ENCODE measurements at places on chromosomes 12 and 14.

- DNase-seq, result no peak
These were observed 180.8 kb downstream of the CRADD start for GRCh38 chr12:93857991-93858447.

DNA sequence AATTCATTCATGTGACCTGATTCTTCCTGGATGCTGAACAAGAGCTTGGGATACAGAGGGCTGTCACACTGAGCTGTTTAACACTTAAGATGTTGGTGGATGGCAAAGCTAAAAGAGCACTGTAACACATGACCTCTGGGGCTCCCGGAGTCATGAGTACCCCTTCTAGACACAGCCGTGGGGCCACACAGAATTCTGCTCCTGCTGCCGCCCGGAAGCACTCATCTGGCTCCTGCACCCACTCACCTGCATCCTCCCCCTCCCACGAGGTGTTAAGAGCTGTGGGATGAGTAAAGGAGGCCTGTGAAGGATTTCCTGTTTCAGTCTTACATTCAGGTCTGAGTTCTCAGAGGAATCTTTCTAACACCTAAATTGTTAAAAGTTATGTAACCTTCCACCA, 78.0 kb upstream of the SSTR1 start:
- no peak for DNase-seq

GRCh38 chr12:20367583-20368113, 689 bp upstream of the PDE3A start:
- no peak for DNase-seq

DNA sequence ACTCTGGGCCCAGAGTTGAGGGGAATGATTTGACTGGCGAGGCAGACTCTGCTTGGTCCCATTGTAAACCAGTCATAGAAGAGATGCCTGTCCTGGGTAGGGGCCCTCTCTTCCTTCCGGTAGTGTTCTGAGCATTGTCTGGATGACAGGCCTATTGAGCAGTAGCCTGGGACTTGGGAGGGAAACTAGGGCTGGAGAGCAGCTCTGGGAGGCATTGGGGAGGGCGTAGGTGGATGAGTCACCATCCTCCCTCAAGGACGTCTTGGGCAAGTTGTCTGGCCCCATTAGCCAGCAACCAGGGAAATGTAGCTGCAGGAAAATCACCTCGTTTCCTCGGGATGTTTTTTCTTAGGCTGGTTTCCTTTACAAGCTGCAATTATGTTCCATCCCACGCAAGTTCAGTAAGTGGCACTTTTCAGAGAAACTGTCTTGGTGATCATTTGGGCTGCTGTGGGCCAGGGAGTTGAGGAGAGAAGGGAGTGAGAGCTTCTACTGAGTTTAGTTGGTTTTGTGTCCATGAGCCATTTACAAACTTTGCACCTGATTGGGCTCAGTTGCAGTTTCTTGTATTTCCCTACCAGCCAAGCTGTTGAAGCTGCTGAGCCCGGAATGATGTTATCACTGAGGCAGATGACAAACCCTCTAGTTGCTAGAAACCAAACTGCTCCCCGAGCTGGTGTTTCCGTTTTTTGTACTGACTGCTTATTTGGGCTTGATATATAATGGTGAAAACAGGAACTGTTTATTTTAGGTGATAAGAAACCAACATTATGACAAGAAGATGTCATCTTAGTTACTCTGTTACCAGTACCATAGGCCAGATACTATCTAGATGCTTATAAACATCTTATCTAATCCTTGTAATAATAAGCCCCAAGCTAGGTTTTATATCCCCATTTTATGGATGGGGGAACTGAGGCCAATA, 147.6 kb downstream of the CHST11 start:
- no peak for DNase-seq

DNA sequence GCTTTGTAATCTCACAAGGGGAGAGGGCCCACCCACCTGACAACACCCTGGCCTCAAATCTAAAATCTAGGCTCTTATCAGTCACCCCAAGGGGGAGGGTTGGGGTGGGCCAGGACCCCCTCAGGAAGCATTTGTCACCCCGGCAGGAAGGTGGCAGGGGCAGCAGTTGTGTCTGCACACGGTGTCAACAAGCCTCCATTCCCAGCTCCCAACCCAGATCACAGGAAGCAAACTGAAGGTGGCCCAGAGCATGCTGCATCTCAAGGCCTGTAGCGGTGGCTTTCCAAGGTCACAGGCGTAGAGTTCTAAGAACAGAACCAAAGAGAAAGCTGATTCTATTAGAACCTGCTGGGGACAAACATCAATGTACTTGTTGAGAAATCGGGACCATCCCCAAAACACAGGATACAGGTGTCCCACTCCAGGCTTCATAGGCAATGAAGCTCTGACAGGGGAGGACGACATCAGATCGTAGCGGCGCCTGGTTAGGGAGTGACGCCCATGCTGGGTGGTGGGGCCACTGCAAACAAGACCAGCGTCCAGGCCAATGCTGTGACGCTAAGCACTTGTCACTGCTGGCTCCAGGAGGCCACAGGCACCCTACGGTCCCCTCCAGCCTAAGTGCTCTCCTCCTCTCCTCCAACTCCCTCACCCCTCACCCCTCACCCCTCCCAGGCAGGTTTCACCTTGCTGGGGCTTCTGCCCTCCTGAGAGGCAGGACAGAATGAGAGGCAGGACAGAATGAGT, 52.9 kb downstream of the CCDC88C start:
- no peak for DNase-seq

GRCh38 chr14:105330491-105330895, 15.9 kb downstream of the PACS2 start:
- DNase-seq, result no peak

- DNase-seq, result peak; percentile 9
These were observed 1.5 kb downstream of the LGR5 start for GRCh38 chr12:71440763-71441748.

DNA sequence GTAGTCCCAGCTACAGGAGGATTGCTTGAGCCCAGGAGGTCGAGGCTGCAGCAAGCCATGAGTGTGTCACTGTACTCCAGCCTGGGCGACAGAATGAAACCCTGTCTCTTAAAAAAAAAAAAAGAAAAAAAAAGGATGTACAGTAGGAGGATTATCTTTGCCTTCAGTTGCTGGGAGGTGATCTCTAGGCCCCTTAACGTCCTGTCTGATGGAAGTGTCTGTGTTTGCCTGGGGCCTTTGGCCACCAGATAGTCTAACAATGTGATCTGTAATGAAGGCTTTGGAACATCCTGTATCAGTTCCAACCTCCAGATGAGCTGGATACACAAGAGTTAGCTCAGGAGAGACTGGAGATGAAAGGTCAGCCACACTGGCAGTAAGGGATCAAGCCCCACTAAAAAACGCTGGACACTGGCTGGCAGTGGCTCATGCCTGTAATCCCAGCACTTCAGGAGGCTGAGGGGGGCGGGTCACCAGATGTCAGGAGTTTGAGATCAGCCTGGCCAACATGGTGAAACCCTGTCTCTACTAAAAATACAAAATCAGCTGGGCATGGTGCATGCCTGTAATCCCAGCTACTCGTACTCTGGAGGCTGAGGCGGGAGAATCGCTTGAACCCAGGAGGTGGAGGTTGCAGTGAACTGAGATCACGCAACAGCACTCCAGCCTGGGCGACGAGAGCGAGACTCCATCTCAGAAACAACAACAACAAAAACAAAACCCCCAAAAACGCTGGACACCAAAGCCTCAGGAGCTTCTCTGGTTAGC, 19.0 kb upstream of the HNF1A start:
- DNase-seq, result no peak
